Stimulated activated CD4-positive, alpha-beta T cell treated with anti-CD3 and anti-CD28 coated beads, Interleukin-1b, Interleukin-23, amount 100 ng/mL, for 1 hour (primary cell): ENCODE measurements at places on chromosomes 1 and 21.

GRCh38 chr1:185733818-185734735, at the start of gene HMCN1:
Gene HMCN1 (plus strand): TSS chr1:185734391. CDS start chr1:185734780, 389 bp downstream.
- no peak for DNase-seq

DNA sequence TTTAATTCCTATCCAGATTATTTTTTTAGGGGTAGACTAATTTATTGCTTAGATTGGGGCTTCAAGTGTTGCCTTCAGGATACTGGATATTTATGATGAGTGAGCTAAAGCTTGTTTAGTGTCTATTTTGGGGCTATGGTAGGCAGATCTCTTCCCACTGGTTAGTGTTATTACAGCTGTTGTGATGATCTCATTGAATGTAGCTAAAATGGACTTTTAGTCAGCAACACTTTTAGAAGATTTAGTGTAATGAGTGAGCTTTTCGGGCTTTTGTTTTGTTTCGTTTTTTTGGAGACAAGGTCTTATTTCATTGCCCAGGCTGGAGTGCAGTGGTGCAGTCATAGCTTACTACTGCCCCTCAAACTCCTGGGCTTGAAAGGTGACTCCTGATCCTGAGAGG, 14.2 kb downstream of the THRAP3 start:
- no peak for DNase-seq

GRCh38 chr1:51768971-51769588, 109.4 kb downstream of the NRDC start:
- DNase-seq: no peak

- no peak for DNase-seq
These were observed 166.6 kb downstream of the DYRK1A start for GRCh38 chr21:37532868-37533780.

GRCh38 chr1:59990470-59990869, 63.9 kb upstream of the CYP2J2 start:
- DNase-seq: no peak

DNA sequence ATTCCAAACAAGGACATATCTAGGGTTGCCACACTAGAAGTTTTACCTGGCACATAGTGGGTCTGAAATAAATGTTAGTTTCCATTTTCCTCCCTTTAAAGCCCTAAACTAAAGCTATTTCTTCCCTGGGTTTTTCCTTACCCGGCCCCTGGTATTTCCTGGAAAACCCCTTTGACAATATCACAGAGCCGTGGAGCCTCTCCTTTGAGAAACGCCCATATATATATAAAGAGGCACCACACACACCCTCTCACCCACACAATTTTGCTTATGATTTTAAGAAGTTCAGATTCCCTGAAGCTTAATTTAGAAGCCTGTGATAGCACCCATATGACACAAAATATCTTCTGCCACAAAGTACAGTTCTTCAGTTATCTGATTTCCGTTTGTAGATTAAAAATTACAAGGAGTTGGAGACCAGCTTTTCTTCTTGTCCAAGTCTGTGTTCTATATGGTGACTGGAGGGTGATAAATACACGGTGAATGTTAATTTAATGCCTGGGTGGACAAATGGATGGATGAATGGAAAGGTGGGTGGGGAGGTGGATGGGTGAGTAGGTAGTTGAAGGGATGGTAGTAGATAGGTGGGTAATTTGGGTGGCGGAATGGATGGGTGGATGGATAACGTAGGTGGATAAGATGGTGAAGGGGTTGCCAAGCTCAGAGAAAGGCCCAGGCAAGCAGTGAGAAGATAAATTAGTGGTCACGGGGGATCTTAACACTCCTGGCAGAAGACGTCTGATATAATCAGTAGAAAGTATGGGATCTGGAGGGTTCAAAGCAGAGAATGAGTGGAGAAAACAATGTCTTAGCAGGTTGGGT, 154.4 kb upstream of the FGGY start:
- no peak for DNase-seq

- no peak for DNase-seq
These were observed 6.1 kb downstream of the ACP6 start for GRCh38 chr1:147664206-147664605.
